Fibroblast of the conjunctiva (primary cell): ENCODE measurements at places on chromosomes 4 and X.

DNA sequence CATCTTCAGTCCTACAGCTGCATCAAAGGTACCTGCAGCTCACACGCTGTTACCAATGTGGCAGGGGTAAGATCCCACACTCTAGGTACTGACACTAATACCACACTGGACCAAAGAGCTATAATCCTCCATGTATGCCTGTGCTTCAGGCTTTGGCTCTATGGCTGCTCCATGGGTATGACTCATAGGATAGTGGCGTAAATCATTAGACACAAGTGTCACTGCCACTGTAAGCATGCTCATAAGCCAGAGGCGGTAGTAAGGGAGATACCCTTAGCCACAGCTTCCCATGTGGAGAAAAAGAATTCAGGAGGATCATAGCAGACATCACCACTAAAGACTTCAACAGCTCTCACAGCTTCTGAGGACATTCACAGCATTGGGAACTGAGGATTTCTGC is 287.5 kb downstream of the ACTRT1 start:
- DNase-seq: no peak

GRCh38 chr4:120446051-120446567 is 379.5 kb upstream of the MAD2L1 start:
- no peak for DNase-seq

GRCh38 chr4:7600247-7600646 is 165.5 kb upstream of the PSAPL1 start:
- DNase-seq: no peak

DNA sequence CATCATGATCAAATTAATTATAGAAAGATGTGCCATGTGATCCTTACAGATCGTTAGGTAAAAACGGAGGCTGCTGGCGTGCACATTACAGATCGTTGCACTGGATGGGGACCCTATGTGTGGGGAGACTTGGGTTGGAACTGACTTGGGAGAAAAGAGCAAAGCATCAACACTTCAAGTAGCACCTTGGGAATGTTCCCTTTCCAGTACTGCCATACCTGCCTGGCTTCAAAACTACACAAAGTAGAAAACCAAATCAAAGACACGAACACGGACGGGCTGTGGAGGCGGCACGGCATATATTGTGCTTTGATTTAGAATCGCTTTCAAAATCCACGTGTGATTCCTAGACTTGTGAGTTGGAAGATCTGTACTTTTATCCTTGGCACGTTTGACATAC is 898 bp downstream of the CMC4 start:
- no peak for DNase-seq

GRCh38 chr4:51884055-51884454 is 41.1 kb downstream of the DCUN1D4 start:
- DNase-seq: no peak

DNA sequence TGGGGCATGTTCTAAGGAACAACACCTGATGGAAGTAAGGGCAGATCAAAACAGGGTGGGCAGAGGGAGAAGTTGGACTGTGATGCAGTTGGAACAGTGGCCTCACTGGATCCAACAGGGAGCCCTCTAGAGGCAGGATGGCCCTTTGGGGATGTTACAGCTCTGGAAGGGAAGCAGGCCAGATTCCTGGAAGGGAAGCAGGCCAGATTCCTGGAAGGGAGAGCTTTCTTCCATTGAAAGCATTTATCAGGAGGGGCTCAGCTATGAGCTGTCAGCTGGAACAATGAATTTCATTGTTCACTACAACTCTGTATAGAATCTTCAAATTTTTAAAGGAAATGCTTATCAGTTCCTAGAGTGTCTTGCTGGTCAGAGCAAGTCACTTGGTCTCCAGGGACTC is 17.7 kb downstream of the IL15 start:
- no peak for DNase-seq

DNA sequence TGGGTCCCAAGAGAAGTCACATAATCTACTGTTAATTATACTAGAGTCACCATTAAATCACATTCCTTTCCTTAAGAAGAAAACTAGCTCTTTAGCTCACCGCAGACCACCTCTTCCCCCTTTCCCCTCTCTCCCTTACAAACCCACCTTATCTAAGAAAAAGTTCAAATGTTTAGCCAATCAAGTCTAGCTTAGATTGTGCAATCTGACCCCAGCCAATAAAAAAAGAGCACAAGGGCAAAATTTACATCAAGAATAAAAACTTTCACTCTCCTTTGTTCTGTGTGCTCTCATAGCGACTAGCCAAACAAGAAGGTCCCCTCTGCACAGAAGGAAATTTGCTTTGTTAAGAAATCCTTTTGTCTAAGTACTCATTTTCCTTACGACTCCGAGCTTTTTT is 76.3 kb downstream of the TMEM156 start:
- DNase-seq: no peak

- no peak for DNase-seq
These were observed 150.8 kb downstream of the STIM2 start for GRCh38 chr4:27011401-27011800.

DNA sequence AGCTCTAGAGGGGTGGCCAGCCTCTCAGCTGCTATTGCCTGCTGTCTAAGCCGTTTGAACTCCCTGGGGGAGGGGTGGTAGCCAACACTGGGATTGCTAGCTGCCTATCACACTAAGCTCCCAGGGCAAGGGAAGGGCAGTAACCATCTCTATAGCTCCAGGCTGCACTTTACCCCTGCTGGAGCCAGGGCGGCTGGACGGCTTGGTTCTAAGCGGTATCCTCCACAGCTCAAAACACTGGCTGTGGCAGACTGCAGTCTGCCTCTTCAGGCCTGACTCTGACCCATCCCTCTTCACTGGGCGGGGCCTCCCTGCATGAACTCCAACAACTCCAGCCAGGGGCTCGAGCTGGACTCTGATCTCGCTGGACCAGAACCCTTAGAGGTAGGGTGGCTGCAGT is 55.3 kb upstream of the GNRHR start:
- no peak for DNase-seq

GRCh38 chr4:17055788-17056187 is 157.3 kb upstream of the LDB2 start:
- peak; percentile 87 for DNase-seq

DNA sequence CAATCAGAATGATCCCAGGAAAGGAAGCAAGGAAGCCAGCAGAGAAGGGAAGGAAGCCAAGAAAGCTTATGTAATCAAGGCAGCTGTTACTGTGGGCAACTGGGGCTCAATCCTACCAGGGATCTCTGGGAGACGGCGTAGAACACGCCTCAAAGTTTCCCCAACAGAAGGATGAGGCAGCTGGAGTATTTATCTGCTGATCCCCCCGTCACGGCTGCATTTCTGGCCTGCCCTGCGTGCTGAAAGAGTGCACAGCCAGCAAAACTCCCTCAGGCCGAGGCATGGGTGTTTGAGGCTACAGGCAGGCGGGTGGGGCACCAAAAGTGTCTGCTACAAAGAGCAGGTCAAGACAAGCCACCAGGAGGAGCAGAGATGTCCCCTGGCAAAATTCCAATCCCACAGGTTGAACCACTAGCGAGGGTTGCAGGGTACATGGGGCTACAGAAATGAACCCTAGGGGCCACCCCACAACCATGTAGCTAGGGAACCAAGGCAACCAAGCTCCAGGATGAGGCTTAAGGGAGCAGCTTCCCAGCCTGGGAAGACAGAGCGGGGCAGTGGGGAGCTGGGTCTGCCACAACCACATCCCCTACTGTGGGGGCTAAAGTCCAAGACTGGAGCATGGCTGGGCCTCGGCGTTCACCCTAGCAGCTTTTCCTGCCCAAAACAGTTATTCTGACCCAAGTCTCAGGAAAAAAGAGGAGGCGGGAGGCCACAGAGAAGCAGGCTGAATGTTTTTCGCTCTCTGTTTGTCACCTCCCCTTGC is 113.4 kb downstream of the BCOR start:
- no peak for DNase-seq

GRCh38 chr4:106746451-106746850 is 289.7 kb downstream of the DKK2 start:
- no peak for DNase-seq

DNA sequence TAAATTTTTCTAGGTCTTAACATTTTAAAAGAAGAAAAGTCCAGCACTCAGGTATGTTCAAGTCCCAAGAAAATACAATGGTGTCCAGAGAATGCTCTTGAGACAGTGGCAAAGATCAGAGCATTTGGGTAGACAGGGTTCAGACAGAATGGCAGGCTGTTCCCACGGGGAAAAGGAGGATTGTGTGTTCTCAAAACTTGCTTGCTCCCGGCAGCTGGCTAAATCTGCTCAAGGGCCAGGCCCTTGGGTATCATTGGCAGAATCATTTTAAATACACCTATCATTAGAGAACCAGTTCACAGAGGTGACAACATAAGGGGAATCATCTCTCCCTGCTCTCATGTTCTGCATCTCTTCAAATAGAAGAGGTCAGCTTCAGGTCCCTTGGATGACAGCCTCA is 456.3 kb downstream of the DTHD1 start:
- no peak for DNase-seq

GRCh38 chrX:23382572-23382971 is 47.9 kb downstream of the PTCHD1 start:
- no peak for DNase-seq

- no peak for DNase-seq
These were observed 37.8 kb downstream of the MAGEA1 start for GRCh38 chrX:153216926-153217325.

- no peak for DNase-seq
These were observed 100.0 kb downstream of the NR3C2 start for GRCh38 chr4:148341980-148342800.

- DNase-seq: no peak
These were observed 33.4 kb upstream of the RBM47 start for GRCh38 chr4:40662962-40663604.

DNA sequence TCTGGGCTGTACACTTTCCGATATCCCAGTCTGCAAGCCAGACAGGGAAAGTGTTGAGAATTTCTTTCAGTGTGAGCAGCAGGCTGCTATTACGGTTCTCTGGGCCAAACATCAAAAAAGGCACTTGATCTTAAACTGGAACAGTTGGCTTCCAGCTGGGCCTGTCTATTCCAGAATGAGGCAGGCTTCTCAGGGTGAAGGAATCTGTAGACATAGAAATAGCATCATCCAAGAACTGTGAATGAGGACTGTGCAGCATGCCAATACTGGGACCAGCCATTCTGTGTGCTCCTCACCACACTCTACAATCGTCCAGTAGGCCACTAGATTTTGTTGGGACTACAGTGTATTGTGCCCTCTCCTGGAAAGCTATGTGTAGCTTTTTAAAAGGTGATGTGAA is 31.1 kb downstream of the ART3 start:
- no peak for DNase-seq

DNA sequence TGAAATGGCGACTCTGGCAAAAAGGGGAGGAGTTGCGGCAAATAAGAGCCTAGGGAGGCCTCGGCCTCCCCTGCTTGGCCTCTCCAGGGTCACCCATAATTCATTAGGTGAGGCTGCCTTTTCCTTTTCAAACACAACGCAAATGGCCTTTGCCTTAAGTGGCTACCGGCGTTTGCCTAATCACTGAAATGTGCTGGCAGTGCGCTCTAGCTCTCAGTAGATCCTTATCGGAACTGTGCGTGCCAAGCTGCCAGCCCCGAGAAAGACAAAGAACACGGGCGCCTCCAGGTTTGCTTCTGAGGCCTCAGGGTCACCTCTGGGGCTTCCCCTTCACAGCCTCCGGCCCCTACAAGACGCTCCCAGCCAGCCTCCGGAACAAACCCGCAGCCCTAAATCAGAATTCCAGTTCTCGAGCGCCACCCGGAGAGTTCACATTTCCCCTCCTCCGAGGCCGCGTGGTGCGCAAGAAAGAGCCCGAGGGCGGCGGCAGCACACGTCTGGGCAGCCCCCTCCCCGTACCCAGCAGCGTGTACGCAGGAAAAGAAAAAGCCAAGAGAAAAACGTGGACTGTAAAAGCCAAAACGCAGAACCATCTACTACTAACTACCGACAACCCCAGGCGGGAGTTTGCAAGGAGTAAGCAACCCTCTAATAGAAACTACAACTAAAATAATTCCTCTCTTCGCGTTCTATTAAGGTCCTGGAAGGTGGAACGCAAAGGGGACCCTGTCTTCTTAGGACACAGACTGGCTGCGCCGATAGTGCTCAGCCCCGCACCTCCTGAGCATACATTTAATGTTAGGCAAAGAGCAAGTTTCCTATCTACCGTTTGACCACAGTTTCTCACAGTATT is 76.5 kb upstream of the BCOR start:
- no peak for DNase-seq

DNA sequence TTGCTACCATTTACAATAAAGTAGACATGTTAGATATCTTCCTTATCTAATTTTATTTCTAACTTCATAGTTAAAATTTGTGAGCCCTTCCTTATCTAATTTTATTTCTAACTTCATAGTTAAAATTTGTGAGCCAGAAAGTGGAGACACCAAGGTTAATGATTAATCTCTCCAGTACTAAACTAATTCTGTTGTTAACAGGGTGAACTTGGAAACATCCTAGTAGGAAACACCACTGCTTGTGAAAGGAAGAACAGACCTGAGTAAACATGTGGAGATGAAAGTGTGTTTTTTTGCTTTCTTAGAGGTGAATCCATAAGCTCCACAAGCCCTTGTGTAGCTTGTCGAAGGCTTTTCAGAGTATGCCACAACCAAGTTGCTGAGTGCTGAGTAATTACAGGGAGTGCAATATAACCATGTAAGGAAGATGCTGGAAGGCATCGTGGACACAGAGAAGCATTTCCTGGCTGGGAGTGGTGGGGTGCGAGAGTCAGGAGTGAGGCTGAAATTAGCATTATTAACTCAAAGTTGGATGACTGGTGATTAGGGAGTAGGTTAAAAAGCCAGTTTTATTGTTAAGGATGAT is 118.6 kb upstream of the NEIL3 start:
- no peak for DNase-seq

- DNase-seq: no peak
These were observed 195.6 kb downstream of the RAPGEF2 start for GRCh38 chr4:159298502-159298901.

- no peak for DNase-seq
These were observed 90.5 kb upstream of the PRPS2 start for GRCh38 chrX:12700745-12701144.

DNA sequence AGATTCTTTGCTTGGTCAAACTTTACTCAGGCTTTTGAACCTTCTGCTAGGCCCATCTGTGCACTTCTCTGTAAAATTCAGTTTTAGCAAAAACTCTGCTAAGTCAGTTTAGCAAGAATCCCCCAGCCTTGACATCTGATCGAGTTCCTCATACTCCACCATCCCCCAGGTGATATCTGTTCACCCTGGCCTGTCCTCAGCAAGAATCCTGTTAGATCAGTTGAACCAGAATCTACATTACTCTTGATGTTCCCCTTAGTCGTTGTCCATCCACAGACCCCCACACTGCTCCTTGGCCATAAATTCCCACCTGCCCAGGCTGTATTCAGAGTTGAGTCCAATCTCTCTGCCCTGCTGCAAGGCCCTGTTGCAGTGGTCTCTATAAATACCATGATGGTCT is 162.6 kb downstream of the ZNF674 start:
- no peak for DNase-seq

DNA sequence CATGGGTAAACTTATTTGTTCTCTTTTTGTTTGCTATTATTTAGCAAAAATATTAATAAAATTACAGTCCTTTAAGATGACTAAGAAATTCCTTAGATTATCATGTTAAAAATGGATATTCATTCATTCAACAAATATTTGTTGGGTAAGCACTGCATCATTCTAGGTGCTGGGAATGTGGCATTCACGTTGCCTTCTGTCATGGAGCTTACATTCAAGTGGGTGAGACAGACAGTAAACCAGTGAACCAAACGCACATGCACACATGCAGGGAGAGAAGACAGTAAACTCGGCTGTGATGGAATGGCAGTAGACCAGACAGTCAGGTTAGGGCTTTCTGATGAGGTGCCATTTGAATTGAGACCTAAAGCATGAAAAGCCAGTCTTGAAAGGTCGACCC is 91.8 kb downstream of the STOX2 start:
- no peak for DNase-seq

GRCh38 chr4:153364061-153364460 is 19.6 kb downstream of the MND1 start:
- DNase-seq: no peak
